ENCODE measurements at places on chromosomes 3 and 15.

DNA sequence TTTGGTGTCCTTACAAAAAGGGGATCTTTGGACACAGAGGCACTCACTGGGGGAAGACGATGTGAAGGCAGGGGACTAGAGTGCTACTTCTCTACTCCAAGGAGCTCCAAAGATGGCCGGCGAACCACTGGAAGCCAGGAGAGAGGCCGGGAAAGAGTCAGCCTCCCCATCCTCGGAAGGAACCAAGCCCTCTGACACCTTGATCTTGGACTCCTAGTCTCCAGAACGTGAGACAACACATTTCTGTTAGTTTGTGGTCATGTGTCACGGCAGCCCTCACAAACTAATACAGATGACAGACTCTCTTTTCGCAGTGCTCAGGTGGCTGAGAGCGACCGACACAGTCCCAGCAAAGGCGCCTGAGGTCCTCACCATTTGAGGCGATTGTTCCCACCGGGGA, 24.4 kb upstream of the ATP2B2 start:
- no peak for DNase-seq

- no peak for DNase-seq
These were observed 927 bp upstream of the FYTTD1 start for GRCh38 chr3:197748597-197749314.

GRCh38 chr15:89761009-89761831, 10.2 kb upstream of the MESP1 start:
- no peak for DNase-seq

- no peak for DNase-seq
These were observed 118.8 kb upstream of the AZI2 start for GRCh38 chr3:28467414-28467813.

DNA sequence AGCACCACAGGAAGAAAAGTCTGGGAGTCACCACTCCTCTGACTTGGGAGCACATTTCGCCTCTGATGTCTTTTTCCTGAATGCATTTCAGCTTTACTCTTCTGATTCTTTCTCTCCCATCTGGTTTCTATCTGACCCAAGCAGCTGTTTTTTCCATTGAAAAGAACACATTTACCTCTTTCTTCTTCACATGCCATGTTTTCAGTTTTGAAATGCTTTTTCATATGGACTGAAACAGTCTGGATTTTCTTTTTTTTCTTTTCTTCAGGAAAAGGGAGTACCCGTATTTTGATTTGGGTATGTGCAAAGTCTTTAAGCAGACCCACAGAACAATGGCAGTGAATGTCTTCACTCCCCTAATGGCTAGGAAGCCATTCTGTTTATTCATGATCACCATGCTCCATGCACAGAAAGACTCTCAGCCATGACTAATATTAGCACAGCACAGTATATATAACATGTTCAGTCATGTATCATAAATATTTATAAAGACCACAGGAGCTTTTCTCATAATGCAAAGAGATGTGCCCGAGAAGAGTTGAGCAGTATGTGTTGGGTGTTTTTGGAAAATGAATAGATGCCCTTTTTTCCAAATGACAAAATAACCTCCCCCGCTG, 82.7 kb upstream of the LRIG1 start:
- no peak for DNase-seq

DNA sequence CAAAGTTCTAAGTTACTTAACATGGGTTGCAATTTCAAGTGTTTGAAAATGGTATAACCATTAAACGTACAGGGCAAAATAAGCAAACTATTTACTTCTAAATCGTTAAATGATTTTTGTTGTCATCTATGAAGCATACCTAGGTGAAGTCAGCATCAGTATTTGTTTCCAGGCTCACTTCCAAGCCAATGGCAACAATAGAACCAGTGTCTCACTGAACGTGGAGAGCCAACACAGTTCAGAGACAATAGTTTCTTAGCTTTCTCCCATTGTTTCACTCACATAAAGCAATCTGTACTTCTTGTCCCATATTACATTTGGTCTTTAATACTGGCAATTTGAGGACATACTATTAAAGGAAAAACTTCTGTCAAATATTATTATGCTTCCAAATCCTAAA, 397.2 kb downstream of the MECOM start:
- DNase-seq, result no peak

- no peak for DNase-seq
These were observed 45.7 kb downstream of the WDR76 start for GRCh38 chr15:43872416-43873020.

DNA sequence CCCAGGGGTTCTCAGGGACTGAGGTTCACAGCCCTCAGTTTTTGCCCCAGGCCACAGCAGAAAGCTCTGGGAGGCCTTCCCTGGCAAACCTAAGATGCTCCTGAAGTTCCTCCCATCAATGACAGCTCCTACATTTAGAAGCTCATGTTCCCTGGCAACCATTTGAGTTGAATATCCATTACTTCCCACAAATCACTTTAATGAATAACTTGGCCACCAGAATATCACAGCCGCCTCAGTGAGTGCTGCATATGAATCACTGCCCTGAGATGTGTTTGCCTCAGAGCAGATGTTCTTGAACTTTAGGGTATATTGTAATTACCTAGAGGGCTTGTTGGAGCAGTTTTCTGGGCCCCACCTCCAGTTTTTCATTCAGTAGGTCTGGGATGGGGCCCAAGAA, 27.4 kb downstream of the SLCO2A1 start:
- no peak for DNase-seq

DNA sequence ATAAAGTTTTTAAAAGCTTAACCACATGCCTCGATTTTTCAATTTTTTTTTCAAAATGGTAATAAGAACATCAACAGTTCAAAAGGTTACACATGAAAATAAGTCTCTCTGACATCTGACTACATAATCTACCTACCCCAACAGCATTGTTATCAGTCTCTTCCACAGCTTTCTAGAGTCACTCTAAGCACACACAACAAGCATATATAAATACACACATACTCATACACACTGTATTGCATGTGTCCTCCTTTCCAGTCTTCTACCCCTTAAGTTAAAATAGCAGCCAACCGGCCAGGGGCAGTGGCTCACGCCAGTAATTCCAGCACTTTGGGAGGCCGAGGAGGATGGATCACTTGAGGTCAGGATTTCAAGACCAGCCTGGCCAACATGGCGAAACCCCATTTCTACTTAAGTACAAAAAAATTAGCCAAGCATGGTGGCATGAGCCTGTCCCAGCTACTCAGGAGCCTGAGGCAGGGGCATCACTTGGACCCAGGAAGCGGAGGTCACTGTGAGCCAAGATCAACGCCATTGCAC, 12.2 kb downstream of the TBL1XR1 start:
- no peak for DNase-seq

All from CD4-positive, alpha-beta T cell (primary cell).